ENCODE measurements at places on chromosomes 2 and 18.

DNA sequence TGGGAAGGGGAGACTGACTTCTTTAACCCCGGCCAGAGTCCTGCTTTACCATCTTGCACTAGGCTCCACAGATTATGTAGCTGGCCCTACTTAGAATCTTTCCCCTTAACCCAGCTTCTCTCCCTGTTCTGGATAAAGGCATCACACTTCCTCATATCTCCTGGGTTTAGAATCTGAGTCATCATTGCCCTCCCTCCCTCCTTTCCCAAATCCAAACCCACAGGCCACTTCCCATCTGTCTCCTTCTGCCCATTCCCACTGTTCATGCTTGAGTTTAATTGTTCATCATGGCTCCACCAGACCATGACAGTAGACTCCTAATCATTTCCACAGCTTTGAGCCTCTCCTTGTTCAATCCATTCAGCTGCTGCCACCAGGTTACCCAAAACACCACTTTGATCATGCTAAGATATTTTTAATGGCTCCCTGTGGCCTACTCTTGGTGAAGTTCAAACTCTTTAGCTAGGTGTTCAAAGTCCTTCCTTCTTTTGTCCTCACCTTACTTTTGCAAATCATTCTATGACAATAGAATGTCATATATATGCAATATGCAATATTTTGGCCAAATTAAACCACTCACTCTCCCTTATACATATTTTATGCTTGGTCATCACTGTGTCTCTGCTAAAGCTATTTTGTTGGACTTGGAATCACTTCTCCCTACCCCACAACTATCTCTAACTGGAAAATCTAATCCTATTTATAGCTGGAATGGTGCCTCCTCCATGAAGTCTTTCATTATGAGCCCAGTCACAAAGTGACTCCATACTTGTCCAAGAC is 5.5 kb downstream of the PDE11A start:
- no peak for DNase-seq

DNA sequence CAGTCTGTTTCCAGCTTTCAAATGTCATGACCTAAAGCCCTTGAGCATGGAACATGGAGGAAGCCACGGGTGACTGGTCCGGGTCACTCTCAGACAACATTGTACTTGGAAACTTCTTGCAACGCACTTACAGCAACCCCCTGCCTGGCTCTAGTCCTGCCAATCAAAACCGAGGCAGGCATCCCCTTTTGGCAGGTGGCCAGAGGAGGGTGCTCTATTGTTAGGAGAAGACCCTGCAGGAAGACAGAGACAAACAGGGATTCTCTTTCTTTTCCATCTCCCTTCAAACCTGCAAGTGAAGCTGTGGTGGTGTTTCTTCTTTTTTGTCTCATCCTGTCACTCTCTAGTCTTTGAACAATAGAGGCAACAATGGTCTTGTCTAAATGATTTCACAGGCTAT is 667.2 kb downstream of the ZEB2 start:
- DNase-seq, result no peak

- no peak for DNase-seq
Observed at GRCh38 chr2:1528273-1529064, 115.2 kb downstream of the TPO start.

GRCh38 chr2:238820916-238821315 is 27.0 kb upstream of the TWIST2 start:
- no peak for DNase-seq

DNA sequence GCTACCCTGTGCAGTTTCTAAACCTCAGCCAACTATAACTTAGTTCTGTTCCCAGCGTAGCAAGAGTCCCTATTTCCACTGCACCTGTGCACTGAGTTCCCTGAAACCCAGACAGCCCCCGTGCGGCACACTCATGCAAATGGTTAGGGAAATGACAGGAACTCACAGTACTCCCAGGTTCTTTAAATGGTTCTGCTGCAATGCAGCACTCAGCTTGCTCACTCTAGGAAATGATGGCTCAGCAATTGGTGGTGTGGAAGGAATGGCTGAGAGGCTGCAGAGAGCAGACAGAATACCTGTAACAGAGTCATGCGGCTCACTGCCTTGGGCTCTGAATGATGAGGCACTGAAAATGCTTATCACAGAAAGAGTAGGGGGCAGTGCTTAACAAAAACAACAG is 143.0 kb downstream of the RAD51AP2 start:
- no peak for DNase-seq

DNA sequence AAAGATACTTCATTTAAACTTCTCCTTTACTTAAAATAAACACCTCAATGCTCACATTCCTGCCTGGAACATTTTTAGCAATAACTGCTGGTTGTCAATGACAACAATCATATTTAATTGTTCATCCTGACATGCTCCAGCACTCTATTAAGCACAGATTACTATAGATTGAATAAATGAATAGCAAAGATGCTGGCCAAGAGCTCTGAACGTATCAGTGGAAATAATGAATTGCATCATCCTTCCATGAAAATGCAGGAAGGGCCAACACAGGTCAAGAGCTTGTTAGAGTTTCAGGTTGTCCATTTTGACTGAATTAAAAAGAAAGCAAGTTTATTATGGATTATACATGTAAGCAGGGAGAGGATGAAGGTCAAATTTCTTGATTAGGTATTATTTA is 994.0 kb downstream of the TSN start:
- DNase-seq, result no peak

GRCh38 chr2:198375083-198375410 is 570.7 kb downstream of the PLCL1 start:
- DNase-seq, result no peak

DNA sequence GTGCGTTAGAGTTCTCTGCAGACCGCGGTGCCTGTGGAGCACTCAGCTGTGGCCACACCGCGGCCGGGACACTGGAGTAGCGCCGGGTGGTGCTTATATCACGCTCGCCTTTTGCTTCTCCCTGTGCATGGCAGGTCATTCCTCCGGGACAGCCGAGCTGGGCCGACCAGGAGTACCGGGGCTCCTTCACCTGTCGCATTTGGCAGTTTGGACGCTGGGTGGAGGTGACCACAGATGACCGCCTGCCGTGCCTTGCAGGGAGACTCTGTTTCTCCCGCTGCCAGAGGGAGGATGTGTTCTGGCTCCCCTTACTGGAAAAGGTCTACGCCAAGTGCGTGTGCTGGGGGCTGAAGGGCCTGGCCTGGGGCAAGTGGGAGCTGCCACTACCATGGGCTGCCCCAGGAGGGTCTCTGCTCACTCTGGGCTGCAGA is 4.2 kb downstream of the CAPN10 start:
- no peak for DNase-seq

GRCh38 chr2:99597616-99598015 is 107.8 kb upstream of the REV1 start:
- no peak for DNase-seq

DNA sequence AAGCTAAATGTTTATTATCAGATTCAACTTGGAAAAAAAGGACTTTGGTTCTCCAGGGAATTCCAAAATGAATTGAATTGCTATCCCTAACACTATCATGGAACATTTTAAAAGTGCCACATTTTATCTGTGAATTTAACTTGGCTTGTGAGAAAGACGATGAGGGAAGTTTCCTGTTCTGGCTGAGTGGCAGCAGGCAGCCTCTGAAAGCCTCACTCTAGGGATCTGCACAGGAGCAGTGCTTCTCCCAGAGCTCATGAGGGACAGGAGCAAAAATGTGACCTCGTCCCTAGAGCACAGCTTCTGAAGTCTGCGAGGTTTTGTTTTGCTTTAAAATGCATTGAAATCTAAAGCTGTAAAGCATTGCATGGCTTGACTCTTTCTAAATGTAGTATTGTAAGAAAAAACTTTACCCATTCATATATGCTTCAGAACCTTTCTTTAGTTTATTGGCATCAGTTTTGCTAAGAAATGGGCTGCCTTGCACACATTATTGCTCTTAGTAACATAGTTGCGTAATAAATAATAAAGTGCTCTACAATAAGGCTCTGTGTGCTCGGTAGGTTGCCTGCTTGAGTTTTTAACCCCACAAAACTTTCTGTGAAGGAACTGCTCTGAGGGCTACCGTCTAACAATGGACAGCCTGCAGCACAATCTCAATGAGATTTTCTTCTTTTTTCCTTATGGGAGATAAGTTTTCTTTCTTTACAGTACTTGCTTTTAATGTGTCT is 136.2 kb upstream of the CDCA7 start:
- DNase-seq, result no peak

DNA sequence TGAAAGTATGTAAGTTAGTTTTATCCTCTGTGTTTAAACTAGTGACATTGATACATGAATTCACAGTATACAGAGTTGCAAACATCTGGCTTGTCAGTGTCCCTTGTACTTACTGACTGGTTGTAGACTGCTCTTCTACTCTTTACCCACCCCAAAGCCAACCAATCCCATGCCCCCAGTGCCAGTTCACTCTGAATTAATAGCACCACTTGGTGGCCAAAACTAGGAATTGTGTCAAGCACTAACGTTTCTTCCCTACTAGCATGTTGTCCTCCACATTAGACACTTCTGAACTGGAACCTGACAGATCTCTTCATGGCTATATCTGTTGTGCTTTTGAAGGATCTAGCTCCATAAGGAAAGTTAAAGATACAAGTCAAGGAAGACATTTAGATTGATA is 27.2 kb upstream of the OTX1 start:
- DNase-seq, result no peak

DNA sequence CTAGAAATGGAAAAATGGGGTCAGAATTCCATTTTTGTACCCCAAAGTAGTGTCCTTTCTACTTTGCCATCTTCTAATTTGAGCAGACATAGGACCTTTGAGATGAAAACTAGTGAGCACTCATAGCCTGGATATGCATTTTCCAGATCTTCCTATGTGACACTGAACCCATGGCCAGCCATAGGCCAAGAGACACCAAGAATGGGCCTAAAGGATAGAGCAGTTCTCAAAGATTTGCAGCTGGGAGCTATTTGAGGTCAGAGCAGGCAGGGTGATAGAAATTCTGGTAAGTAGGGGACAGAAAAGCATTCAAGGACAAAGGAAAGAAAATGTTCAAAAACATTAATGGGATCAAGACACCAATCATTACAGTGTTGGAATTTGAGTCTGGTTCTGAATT is 332.8 kb downstream of the MYCN start:
- no peak for DNase-seq

- DNase-seq, result no peak
Observed at GRCh38 chr2:11042841-11043240, 112.4 kb upstream of the SLC66A3 start.

DNA sequence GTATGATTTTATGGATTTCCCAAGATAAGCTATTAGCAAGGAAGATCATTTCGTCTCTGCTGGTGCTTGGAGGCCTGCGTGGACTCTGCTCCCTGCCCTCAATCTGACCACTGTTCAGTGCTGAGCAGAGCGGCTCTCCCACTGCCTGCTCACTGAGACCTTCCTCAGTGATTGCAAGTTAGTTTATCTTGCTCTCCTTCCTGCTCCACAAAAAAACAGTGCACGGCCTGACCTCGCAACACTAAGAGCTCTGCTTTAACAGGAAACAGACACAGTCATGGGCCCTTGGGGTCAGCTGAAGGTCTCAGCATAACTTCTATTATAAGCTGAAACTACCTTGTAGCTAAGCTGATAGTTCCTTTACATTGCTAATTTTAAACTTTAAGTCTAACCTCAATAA is 53.1 kb downstream of the PRELID3A start:
- no peak for DNase-seq

DNA sequence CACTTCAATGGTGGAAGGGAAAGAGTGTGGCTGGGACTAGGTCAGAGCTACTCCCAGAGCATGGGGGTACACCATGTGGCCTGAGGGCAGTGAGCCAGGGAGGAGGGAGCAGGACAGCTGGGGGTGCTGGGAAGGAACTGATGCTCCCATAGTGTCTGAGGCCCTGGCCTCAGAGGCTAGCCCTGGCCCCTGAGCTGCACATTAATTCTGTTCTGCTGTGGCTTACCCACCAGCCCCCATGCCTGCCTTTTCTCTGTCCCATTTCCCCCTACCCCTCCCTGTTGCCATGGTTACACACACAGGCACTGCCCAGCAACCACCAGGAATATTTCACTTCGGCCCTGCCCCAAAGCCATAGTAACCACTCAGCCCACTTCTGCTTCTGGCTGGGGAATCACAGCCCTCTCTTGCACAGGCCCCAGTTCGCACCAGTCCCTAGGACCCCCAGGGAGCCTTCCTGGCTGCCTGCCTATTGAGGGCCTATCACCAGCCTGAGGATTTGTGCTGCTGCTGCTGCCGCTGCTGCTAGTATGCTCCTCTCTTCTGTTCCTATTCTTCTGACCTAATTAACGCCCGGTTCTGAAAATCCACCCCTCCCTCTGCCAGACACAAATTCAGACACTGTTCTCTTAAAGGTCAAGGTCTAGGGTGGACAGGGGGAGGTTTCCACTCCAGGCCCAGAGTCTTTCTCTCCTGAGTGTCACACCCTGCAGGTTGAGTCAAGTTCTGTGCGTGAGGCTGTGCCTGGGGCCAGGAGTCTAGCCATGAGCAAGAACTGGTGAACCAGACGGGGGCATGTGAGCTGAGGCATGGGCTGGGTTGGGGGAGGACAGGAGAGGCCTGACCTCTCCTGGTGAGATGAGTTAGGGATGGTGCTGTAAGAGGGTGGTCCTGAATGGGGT is 87.1 kb upstream of the MCFD2 start:
- DNase-seq, result no peak

DNA sequence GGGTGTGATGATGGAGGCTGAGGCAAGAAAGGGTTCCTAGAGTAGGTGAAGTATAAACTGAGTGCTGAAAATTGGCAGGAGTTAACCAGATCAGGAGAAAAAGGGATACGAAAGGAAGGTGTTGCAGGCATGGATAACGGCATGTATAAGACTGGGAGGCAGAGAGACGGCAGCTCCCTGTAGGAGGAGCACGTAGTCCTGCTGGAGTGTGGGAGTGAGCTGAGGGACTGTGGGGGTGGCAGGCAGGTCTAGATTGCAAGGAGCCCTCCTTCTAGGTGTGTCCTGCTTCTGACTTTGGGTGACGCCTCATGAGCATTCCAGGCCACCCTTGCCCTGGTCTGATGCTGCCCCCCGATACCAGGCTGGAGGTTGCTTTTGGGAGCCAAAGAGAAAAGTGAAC is 36.4 kb upstream of the KCTD1 start:
- no peak for DNase-seq

GRCh38 chr2:175161-175786 is 88.6 kb downstream of the SH3YL1 start:
- DNase-seq, result no peak

DNA sequence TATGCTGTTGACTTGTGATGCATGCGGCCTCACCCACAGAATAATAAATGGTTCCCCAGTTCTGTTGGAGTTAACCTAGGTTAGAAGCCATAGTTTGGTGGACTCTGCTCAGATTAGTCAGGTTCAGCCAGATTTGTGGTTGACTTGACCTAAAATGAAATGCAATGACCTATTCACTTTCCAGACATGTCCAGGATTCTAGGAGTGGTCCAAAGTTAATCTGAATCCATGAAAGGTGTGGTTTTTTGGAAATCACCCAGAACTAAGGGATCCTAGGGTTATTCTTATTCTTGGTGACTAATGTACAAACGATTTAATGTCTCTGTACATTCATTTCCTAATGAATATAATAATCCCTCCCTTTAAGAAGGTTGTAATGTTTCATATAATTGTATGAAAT is 88.9 kb upstream of the RBBP8 start:
- no peak for DNase-seq

DNA sequence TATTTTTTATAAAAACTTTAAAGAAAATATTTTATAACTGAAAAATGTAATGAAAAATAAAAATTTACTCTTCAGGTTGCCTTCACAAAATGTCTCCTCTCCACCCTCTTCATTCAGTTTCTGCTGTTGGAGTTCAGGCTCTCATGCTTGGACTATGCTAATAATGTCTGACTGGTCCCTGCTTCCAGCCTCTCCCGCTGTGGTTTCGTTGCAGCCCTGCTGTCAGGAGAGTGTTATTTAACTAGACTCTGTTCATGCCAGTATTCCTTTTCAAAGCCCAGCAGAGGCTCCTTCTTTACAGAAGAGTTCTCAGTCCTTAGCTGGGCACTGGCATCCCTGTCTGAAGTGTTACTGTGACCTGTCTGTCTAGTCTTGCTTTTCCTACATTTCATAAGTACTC is 40.4 kb downstream of the CLIP4 start:
- no peak for DNase-seq

All from CD4-positive, alpha-beta T cell (primary cell).